Mesendoderm (in vitro differentiated cells): ENCODE measurements at places on chromosomes 4 and X.
A peak's percentile ranks its signal among the peaks of the same experiment; 100 is the strongest.

GRCh38 chr4:105588252-105588651 is 35.8 kb downstream of the ARHGEF38 start:
- DNase-seq: no peak

- DNase-seq: no peak
These were observed 433.8 kb downstream of the NAF1 start for GRCh38 chr4:162732876-162733275.

- no peak for DNase-seq
These were observed 72.5 kb downstream of the ACOX3 start for GRCh38 chr4:8368061-8368481.

GRCh38 chrX:42954880-42955279 is 176.9 kb upstream of the PPP1R2C start:
- DNase-seq: no peak

DNA sequence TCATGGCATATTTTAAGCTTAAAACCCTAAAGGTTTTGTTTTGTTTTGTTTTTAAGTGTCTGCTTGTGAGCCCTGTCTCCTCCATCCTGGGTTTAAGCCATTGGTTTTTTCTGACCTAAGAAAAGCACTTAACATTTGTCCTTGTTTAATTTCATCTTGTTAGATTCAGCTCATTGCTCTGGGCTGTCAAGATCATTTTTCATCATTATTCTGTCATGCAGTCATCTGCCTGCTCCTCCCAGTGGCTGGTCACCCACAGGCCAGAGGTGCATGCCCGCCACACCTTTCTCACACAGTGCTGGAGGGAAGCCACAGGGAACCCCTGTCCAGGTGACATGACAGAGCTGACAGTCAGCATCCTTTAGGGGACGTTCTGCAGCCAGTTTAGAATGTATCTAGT is 11.7 kb upstream of the REELD1 start:
- no peak for DNase-seq

DNA sequence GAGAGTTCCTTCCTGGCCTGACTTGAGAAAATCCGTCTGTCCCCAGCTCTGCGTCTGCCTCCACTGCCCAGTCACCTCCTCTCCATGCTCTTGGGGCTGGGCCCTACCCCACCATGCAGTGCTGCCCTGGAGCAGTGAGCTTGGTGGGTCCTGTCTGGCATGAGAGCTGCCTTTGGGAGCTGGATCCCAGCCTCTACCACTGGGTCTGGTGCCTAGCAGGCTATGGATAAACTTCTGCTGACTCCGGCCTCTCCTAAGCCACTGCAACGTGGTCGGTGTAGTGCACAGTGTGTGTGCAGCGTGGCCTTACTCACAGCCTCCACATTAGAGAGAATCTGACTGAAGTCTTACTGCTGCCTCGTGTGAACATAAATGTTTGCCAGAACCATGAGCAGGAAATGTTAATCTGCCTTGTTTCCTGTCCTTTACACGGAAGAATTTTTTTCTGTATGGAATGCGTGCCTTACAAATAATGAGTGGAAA is 47.6 kb downstream of the HTT start:
- DNase-seq: no peak

GRCh38 chr4:4320951-4321714 is 31.1 kb downstream of the ZBTB49 start:
- DNase-seq: no peak

GRCh38 chr4:115054836-115055235 is 58.6 kb downstream of the NDST4 start:
- no peak for DNase-seq

DNA sequence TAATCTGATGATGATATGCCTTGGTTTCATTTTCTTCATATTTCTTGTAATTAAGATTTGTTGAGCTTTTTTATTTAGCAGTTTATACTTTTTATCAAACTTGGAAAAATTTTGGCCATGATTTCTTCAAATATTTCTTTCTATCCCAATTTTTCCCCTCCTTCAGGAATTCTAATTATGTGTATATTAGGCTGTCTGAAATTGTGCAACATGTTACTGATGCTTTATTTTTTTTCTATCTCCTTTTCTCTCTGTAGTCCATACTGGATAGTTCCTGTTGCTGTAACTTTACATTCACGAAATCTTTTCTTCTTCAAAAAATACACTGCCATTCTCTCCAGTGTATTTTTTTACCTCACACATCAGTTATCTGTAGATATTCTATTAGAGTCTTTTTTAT is 10.8 kb downstream of the THAP6 start:
- no peak for DNase-seq

- DNase-seq: no peak
These were observed 1100.0 kb upstream of the SLIT2 start for GRCh38 chr4:19151684-19152083.

- DNase-seq: no peak
These were observed 64.6 kb upstream of the TAPT1 start for GRCh38 chr4:16290681-16291420.

DNA sequence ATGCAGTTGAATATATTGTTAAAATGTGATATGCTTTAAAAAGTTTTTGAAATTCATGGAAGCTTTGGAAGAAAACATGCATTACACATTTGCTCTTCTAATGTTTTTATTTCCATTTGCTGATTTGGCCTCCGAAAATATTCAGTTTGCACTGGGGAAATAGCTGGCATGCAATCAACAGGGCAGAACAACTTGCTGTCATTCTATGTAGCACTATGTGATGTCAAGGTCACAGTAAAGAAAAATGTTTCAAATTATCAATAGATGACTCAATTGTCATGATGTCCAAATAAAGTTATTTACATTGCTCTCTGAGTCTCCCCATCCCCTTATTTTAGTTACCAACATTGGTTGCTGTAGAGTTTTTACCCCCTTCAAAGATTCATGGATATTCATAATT is 119.2 kb downstream of the TLL1 start:
- DNase-seq: no peak

- no peak for DNase-seq
These were observed 21.3 kb upstream of the ZCCHC4 start for GRCh38 chr4:25291158-25291733.

GRCh38 chr4:142230991-142231390 is 594.6 kb downstream of the IL15 start:
- DNase-seq: no peak

- DNase-seq: peak; percentile 86
These were observed 116.2 kb downstream of the GATB start for GRCh38 chr4:151644622-151645021.

GRCh38 chr4:73816814-73817213 is 19.7 kb upstream of the CXCL6 start:
- DNase-seq: no peak

- no peak for DNase-seq
These were observed 208.8 kb downstream of the OR13H1 start for GRCh38 chrX:131752493-131753198.

- DNase-seq: no peak
These were observed 65.3 kb upstream of the FBXW7 start for GRCh38 chr4:152601156-152601555.

DNA sequence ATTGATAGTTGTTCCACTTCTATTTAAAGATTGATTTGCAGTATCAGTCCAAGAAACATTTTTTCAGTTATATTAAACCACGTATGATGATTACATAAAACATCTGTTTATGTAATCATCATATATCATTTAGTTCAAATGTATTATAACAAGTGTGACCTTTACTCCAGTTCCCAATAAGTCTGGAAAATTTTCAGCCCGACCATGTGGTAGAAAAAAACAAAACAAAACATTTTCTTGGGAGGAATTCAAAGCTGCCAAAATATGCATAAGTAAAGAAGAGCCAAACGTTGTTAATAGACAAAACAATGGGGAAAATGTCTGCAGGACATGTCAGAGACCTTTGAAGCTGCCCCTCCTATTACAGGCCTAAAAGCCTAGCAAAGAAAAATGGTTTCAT is 709.1 kb downstream of the FAT4 start:
- DNase-seq: no peak

DNA sequence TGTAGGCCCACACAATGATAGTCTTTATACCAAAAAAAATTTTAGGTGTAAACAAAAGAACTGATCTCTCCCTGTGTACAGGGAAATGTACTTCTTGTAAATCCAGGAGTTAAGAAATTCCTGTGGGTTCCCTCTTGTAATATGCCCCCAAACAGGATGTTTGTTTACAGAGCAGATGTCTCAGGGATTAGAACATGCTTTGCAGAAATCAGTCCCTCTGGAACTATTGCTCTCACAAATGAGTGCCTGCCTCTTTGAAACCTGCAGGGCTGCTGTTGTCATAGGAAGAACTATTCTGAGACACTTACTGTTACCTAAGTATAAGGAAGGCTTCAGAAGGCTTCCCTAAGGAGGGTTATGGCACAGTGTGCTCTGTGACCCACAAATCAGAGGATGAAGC is 35.6 kb downstream of the PAK3 start:
- DNase-seq: no peak

DNA sequence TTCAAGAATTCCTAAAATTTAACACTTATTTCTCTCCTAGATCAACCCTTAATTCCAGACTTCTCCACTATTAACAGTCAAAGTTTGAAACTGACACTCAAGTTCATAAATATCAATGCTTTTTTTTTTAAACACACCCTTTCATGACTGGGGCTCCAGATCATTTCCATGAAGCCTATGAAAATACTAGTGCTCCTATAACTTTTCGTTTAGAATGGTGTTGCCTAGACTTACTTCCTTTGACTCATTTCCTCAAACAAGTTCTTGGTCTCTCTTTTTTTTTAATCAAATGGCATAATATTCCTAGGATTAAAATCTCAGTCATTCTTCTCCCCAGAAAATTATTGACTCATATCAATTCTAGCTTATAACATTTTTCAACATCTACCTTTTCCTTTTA is 13.1 kb downstream of the ZMAT1 start:
- no peak for DNase-seq

- peak; percentile 34 for DNase-seq
These were observed 22.5 kb upstream of the MYOZ2 start for GRCh38 chr4:119113033-119113655.

DNA sequence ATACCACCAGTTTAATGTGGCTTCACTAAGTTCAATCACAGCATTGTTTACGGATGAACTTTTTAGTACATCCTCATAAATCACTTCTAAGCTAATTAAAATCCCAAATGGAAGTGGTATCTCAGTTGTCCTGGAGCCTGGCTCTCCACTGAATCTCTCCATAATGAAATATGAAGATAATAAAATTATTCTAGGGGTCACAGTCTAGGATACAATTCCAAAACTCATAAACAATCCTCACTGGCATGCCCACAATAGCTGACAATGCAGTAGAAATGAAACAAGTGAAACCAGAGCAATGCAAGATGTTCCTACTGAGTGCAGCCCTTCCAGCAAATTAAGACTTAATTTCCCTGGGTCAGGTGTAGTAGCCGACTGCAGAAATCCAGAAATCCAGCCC is 47.3 kb upstream of the FAM9B start:
- no peak for DNase-seq

GRCh38 chr4:118351851-118352827 is 664 bp downstream of the PRSS12 start:
- DNase-seq: peak; percentile 72

DNA sequence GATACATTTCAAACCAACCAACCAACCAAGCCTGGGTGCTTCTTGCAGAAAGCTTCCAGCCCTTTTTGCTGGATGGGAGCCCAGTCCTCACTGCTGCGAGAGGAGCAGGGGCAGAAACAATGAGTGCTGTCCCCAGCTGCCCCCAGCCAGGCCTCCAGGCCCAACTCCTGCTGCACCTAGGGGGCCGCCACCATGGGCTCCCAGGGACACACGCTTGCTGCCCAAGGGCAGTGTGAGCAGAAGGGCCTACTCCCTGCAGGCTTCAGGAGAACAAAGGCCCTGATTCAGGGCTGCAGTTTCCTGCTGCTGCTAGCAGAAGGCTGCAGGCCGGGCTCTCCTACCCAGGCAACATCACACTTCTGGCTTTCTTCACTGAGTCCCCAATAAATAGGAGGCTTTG is 37.7 kb upstream of the ENPP6 start:
- DNase-seq: peak; percentile 19

DNA sequence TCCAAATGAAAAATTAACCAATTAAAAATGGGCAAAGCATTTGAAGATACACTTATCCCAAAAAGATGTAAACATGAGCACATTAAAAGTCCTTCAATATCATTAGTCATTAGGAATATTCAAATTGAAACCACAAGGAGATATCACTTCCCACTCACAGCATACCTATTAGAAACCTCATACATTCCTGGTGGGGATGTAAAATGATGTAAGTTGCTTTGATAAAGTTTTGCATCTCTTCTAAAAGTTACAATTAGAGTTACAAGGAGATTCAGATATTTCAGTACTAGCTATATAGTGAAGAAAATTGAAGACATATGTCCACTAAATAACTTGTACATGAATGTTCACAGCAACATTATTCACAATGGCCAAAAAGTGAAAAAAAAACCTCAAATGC is 1109.3 kb upstream of the LCORL start:
- peak; percentile 29 for DNase-seq

DNA sequence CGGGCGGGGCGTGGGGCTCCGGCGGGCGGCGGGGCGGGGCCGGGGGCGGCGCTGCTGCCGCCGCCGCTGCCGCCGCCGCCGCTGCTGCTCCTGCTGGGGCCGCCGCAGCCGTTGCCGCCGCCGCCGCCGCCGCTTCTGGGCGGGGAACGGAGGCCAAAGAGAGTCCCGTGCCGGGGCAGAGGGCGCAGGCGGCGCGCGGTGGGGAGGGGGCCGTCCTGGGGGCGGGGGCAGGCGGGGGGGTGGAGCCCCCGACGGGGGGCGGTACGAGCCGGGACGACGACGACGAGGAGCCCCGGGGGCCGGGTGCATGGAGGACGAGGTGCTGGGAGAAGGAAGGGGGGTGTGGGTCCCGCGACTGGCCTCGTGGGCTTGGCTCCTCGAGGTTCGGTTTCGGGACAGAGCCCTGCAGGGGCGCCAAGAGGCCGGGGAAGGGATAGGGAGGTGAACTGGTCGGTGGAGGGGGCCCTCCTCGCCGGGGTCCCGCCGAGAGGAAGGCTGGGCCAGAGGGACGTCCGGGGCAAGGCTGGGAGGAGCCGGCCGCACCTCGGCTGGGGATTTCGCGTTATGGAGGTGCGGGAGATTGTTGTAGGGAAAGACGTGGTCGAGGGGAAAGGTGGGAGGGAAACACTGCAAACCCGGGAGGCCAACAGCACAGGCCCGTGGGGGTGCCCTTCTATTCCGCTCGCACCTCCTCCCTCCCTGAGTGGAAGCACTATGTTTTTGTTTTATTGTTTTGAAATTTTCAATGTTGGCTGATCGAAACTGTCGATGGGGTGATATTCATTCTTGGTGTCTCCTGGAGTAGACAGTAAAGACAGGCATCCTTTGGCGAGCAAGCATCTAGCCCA is 1.9 kb downstream of the BCORL1 start:
- DNase-seq: no peak

GRCh38 chr4:94452476-94453371 is 982 bp downstream of the PDLIM5 start:
- peak; percentile 91 for DNase-seq
